ENCODE measurements at places on chromosomes 2 and 18.
A peak's percentile ranks its signal among the peaks of the same experiment; 100 is the strongest.

GRCh38 chr2:200787351-200788120, 24.2 kb upstream of the BZW1 start:
- DNase-seq = no peak

DNA sequence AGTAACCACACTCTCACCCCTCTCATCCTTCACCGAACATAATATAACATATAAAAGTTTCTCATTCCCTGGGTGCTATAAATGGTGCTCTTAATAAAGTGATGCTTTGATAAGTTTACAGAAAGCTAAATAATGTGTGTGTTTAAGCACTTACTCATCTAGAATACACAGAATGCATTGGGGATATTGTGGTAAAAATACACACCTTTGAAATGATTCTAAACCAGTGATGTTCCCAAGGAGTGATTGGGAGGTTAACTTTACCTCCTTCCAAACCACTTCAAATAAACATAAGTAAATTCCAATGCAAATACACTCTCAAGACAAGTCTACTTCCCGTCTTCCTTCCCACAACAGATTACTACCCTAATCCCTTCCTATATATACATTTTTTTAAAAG, 85.3 kb upstream of the TWSG1 start:
- no peak for DNase-seq

GRCh38 chr2:219562049-219563020, 9.0 kb downstream of the OBSL1 start:
- no peak for DNase-seq

- DNase-seq = no peak
Measured at GRCh38 chr2:29097569-29097968, 17.6 kb upstream of the CLIP4 start.

- DNase-seq = no peak
Measured at GRCh38 chr18:67300498-67300897, 216.0 kb downstream of the DSEL start.

- peak; percentile 71 for DNase-seq
Measured at GRCh38 chr2:26184555-26185303, 11.8 kb downstream of the GAREM2 start.

- DNase-seq = no peak
Measured at GRCh38 chr2:43157506-43158246, 68.7 kb downstream of the ZFP36L2 start.

DNA sequence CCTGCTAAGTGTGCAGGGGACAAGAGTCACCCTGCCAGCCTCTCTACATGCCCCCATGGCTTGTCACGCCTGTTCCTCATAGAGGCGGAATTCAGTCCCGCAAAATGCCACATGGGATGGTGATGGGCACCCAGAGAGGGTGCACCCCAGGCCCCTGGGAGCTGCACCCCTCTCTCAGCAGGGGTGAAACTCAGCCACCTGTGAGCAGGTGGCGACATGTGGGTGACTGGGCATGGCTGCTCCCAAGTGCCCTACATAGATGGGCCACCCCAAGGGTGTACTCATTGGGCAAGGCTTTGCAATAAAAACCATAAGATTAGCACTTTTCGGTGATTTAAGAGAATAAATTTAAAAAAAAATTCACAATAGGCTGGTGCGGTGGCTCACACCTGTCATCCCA, 6.3 kb downstream of the HS6ST1 start:
- DNase-seq = no peak

DNA sequence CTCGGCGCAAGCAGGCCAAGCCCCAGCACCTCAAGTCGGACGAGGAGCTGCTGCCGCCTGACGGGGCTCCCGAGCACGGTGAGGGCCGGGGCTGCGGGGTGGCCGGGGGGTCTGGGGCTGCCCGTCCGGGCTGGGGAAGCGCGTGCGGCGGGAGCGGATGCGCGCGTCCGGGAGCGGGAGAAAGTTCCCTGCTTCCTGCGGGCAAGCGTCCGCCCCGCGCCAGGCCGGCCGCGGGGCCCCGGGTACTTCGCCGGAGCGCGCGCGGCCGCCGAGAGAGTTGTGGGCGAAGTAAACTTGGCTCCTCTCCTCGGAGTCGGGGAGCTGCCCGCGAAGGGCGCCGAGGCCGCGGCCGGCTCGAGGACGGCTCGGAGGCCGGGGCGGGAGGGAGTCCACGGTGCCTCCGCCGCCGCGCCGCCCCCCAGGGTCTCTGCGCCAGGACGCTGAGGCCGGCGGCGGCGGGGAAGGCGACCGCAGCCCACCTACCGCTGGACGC, 707 bp downstream of the SALL3 start:
- DNase-seq = no peak

GRCh38 chr2:164103271-164103670, 367.5 kb upstream of the FIGN start:
- DNase-seq = no peak

- DNase-seq = no peak
Measured at GRCh38 chr2:190183539-190183938, 121.0 kb upstream of the MSTN start.

- no peak for DNase-seq
Measured at GRCh38 chr2:43472527-43473194, 123.2 kb downstream of the THADA start.

GRCh38 chr2:37500031-37500430, 155.6 kb downstream of the QPCT start:
- DNase-seq = no peak

GRCh38 chr2:169714699-169715098, 18.9 kb upstream of the KLHL23 start:
- DNase-seq = no peak

DNA sequence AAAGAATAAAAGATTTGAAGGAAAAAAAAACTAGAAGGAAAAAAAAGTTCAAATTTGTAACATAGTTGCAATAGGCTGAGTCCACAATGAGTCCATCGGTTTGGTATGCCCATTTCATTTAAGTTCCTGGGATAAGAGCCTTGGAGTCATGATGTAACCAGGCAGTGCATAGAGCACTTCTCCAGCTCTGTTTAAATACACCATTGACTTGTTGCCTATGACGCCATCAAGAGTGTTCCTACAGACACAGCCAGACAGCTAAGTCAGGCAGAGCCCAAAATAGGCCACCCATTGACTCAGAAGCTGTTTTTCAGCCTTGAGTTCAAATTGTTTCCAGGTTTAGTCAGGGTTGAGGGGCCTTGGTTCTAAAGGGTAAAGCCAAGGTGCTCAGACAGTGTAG, 44.9 kb downstream of the SOCS6 start:
- no peak for DNase-seq

GRCh38 chr2:237993701-237994100, 26.9 kb downstream of the UBE2F start:
- no peak for DNase-seq

DNA sequence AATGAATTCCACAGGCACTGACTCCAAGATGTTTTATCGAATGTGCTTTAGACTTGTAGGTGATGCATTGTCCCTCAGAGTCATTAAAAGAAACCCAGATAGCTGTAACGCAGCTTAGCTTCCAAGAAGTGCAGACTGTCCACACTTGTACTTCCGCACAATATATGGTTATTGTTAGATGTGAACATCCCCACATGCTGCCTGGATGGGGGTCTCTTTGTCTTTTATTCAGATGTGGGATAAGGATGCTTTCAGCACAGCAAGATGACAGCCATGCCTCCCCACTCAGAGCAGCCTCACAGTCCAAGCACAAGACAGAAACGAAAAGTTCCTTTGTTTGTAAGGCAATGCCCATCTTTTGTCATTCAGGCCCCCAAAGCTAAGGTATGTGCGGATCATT, 416.6 kb downstream of the HRH4 start:
- no peak for DNase-seq

GRCh38 chr2:238585836-238586821, 159.4 kb downstream of the ASB1 start:
- no peak for DNase-seq

DNA sequence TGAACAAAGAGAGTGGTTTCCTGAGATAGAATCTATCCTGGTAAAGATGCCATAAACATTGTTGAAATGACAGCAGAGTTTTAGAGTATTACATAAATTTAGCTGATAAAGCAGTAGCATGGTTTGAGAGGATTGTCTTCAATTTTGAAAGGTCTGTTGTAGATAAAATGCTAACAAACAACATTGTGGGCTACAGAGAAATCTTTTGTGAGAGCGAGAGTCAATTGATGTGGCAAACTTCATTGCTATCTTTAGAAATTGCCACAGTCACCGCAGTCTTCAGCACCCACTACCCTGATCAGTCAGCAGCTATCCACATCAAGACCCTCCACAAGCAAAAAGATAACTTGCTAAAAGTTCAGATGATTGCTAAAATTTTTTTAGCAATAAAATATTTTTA, 17.5 kb downstream of the VRK2 start:
- no peak for DNase-seq

DNA sequence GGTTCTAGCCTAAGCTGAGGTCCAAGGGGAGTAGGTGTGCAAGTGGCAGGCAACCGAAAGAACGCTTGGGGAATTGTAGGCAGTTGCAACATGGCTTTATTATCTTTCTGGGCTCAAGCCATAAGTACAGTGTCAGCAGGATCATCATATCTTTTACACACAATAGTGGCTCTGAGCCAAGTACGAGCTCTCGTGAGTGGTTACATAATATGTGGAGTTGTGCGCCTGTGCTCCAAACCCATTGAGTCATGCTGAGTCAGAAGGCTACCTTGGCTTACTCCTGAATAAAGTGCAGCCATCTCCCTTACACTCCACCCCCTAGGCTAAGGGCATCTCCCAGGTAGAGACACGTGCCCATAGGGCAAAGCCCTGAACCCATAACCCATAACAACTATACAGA, 233.9 kb downstream of the SATB2 start:
- no peak for DNase-seq

DNA sequence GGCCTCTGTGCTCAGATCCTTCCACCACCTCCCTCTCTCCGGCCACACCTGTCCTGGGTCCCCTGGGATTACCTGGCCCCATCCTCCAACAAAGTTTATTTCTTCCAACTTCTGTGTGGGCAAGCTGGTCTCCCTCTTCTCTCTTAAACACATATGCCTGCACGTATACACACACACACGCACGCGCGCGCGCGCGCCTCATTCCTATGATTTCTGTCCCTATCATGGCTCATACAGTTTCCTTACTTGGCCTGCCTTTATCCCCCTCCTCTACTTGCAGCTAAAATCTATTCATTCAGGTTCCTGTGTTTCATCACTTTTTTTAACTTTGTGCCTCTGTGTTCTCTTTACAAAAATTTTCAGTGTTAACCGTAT, 96.4 kb downstream of the LOXHD1 start:
- DNase-seq = no peak

GRCh38 chr2:174177316-174177890, 70.9 kb downstream of the OLA1 start:
- no peak for DNase-seq

GRCh38 chr2:75428646-75429443, 131.9 kb downstream of the EVA1A start:
- no peak for DNase-seq

DNA sequence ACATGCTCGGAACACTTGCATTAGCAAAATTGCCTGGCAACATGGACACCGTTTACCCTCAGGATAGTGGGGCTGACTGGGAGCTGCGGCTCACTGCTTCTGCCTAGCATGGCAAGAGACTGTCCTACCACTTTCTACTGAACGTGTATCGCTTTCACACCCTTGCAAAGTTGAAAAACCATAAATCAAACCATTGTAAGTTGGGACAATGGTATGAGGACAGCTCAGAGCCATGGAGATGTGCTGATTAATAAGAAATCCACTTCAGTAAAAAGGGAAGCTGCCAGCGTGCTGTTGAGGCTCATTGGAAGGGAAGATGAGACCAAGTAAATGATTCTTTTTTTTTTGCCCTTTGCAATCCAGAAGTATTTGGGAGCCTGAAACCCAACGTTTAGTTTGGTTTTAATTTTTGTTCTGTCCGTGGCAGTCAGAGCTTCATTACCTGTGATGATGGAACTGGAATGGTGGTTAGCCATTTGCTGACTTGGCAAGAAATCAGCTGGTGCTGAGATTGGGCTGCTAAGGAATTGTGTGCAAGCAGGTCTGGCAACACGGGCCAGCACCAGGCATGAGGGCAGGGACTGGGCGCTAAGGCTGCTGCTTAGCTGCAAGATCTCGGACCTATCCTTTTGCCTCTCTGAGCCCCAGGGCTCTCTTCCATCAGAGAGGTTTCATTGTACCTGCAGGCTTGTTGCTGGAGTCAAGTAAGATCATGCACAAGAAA, 75.5 kb upstream of the HS6ST1 start:
- DNase-seq = no peak

GRCh38 chr2:57973621-57974186, 72.9 kb upstream of the VRK2 start:
- DNase-seq = no peak

GRCh38 chr2:31078579-31079105, 59.6 kb downstream of the GALNT14 start:
- DNase-seq = no peak

DNA sequence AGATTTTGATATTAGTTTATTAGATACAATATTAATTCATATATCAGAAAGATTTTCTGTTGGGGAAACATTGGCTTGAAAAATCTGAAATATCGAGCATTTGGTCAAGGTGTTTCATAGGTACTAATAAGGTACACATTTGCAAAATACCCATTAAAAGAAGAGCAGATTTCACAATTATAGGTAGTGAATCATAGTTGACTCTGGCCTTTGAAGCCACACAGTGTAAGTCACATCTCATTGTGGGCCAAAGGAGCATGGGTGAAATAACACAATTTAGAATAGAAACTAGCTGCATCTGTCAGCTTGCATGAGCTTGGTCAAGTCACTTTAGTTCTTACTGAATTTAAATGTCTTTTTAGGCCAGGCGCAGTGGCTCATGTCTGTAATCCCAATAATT, 4.9 kb downstream of the KDM3A start:
- no peak for DNase-seq

- DNase-seq = no peak
Measured at GRCh38 chr2:150478200-150478974, 9.1 kb downstream of the RND3 start.

DNA sequence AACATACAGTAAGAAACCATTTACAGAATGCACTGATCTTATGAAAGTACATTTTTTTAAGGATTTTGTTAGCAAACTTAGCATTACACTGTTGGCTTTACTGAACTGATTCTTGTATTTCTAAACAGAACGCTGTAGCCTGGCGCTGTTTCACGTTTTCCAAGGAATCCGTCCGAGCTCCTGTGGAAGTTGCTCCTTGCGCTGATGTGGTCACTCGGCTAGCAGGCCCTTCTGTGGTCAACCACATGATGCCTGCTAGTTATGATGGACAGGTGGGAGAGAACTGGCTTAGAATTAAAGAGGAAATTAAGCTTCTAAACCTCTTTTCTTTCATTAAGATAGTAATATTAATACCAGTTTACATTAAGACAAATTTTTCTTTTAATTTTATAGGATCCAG, 76.8 kb downstream of the CEP192 start:
- DNase-seq = no peak

- no peak for DNase-seq
Measured at GRCh38 chr18:31042406-31043181, at the start of gene DSC3. TSS of gene DSC3 (minus strand) at chr18:31042742. CDS start at chr18:31042660, 82 bp downstream.

DNA sequence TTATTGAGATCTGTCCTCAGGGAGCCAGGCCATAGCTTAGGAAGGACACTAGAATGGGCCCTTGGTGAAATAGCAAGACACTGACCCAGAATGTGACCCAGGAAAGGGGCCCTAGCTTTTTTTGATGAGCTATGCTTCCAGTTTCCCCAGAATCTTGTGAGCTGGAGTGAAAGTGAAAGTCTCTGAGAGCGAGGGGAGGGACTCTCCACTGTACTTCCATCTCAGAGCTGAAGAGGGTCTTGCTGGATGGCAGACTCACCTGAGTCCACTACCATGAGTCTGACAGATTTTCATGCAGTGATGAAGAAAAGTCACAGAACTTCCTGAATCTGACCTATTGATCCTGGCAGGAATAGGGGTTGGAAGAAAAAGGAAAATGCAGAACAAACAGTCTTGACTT, 3.1 kb downstream of the ARHGAP25 start:
- DNase-seq = no peak

- DNase-seq = no peak
Measured at GRCh38 chr2:138035608-138036217, 71.4 kb downstream of the HNMT start.

GRCh38 chr2:23624378-23624777, 239.4 kb downstream of the KLHL29 start:
- no peak for DNase-seq

All from stimulated activated CD8-positive, alpha-beta memory T cell treated with anti-CD3 and anti-CD28 coated beads, Interleukin-4, amount 100 ng/mL, for 4 hours (primary cell).